ENCODE measurements at places on chromosomes 1 and 21.

DNA sequence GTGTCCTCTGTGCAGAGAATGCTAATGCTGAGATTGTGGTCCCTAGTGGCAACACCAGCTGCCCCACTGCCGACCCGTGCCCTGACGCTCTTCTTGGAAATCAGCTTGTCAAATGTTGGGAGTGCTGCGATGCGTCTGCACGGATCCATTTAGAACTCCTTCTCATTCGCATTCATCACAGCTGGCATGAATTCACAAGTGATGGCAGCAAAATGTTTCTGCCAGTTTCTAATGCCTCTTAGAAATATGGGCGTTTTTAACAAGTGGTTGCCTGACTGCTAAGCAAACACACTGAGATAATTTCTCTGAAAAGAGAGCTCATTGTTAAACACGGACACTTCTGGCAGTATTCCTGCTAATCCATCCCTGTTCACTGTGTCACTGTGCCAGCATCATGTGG lies 131.9 kb upstream of the KCNJ6 start:
- DNase-seq: no peak

DNA sequence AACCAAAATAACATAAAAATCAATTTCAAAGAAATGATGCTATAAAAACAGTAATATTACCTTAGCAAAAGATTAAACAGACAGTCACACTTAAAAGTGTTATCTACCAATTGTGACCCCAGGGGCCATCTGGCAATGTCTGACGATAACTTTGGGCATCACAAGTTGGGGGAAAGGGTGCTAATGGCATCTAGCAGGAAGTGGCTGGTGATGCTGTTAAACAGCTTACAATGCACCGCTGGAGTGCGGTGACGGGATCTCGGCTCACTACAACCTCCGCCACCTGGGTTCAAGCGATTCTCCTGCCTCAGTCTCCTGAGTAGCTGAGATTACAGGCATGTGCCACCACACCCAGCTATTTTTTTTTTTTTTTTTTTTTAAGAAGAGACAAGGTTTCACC lies 27.6 kb downstream of the NUP133 start:
- no peak for DNase-seq

GRCh38 chr1:244052728-244053312 lies 1.7 kb downstream of the ZBTB18 start:
- DNase-seq: no peak

DNA sequence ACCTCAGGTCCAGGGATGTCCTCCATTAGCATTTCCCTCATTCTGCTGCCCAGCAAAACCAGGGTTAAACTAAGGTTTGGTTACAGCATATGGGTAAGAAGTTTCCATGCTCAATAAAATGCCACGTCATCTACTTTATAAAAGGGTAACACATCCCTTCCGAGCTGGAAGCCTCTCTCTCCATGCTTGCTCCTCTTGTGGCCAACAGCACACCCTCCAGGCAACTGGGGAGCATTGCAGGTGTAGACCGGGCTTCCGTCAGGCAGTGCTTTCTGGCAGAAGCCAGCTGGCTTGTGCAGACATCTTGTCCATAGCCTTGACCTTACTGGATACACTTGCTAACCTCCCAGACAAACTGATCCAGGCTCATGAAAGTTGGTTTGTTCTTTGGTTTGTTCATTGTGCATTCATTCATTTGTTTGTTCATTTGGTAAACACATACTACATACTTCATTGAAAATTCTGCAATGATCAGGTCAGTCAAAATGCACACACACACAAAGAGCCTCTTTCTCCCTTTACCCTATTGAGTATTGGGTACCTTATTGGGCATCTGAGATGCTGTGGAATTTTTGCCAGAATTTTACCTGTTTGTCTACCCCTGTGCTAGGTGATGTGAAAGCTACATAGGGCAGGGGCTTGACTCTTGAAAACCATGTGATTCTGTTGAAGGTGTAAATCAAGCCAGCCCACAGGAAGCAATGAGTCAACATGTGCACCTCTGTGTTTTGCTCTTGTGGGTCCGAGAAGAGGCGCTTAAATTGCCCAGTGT lies 422.8 kb downstream of the CAMTA1 start:
- DNase-seq: peak; percentile 62

GRCh38 chr1:100950781-100951180 lies 54.9 kb downstream of the SLC30A7 start:
- DNase-seq: peak; percentile 61
